Stimulated activated CD4-positive, alpha-beta T cell treated with anti-CD3 and anti-CD28 coated beads, Interleukin-15, amount 100 ng/mL, for 24 hours (primary cell): ENCODE measurements at places on chromosomes 11 and 22.

- no peak for DNase-seq
Observed at GRCh38 chr22:18056161-18056666, 21.6 kb upstream of the PEX26 start.

- DNase-seq: no peak
Observed at GRCh38 chr22:46573781-46574437, 36.5 kb upstream of the CELSR1 start.

DNA sequence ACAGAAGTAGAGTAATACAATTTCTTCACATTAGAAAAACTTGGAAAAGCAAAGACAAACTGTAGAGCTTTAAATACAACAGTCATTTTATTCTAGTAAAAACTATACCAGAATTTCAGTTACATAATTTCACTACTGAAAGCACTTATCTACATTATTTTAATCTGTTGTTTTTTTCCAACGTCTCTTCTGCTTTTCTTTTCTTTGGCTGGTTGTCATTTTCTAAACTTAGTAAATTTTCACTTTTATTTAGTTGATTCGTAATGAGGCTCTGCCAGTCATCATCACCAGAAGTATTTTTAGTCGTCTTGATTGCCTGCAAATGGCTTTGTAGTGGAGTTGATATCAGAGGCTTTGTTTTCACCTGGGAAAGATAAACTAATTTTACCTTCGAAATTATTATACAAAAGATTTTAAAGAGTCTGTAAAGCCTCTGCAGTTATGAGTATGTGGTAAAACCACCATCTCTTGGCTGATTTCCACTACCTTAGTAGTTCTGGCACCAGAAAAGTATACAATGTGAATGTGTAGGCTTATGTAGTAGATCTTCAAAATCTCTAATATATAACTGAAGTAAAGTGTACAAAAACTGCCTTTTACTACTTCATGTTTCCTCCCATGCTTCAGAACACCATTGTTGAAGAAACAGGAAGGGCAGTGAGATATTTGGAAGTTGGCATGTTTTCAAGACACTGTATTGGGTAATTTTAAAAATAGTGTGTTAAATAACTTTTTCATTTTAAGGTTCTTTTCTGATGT lies 19.2 kb downstream of the EIF3M start:
- DNase-seq: no peak

- DNase-seq: peak; percentile 40
Observed at GRCh38 chr22:20840646-20841371, 17.8 kb downstream of the PI4KA start.

DNA sequence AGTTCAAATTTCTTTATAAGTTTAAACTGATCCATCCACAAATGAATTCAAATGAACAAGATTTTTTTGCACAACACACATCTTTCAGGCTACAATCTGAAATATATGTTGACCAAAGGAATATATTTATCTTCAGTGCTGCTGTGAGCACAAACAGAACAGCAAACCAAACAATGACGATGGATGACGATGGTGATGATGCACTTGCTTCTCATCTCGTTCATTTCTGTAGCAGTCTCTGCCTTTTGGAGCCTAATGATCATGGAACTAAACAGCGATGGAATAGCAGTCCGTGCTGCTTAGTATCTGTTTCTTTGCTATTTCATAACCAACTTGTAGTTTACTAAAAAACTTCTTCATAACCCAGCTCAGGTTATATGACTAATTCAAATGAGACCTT lies 220.7 kb upstream of the BLID start:
- no peak for DNase-seq

DNA sequence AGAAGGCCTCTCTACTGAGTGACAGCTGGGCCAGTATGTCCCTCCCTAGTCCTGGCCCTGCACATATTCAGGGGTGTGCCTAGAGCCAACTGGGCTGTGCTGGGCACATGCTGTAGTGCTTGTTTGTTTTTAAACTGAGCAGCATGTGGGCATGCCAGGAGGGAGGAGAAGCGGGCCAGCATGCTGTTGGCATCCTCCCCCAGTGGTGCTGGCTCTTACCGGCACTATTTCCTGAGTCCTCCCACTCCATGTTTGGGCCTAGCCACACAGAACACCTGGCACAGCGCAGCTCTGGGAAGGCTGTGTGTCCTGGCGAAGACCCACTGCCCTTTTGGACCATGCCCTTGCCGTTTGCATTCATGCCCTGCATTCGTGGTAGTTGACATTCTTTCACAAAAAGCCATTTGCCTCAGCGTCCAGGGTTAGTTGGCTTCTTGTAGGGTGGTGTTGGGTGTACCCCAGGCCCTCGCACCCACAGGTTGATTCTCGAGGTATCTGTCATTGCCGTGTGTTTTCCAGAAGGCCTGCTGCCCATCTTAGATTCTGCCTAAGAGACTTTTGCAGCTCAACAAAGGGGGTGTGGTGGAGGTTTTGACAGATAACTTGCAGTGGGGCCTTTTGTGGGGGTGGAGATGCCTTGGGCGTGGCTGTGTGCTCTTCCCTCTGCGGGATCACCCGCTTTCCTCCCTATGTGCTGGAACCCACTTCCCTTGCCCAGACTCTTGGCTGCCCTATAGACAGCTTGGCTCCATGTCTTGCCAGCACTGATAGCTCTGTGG lies 13.6 kb downstream of the DGCR8 start:
- no peak for DNase-seq

DNA sequence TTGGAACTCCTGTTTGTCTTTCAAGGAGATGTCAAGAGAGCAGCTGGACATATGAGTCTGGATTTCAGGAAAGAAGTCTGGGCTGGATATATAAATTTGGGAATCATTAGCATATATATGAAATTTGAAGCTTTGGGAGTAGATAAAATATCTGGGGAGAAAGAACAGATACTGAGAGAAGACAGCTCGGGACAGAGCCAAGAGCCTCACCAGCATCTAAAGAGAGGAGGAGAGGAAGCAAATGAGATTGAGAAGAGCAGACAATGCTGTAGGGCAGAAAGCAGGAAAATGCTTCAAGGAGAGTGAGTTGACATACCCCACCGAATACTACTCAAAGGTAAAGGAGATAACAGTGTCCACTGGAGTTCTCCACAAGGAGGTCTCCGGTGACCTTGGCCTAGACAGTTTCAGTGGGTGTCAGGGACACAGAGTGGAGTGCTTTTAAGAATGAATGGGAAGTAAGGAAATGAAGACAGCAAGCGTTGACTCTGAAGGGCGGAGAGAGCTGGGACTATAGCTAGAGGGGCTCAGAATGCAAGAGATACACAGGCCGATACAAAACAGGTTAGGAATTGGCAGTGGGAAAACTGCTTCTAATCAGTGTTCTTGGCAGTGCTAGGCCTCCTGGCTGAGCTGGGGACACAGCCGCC lies 862 bp downstream of the APBB1 start:
- no peak for DNase-seq

DNA sequence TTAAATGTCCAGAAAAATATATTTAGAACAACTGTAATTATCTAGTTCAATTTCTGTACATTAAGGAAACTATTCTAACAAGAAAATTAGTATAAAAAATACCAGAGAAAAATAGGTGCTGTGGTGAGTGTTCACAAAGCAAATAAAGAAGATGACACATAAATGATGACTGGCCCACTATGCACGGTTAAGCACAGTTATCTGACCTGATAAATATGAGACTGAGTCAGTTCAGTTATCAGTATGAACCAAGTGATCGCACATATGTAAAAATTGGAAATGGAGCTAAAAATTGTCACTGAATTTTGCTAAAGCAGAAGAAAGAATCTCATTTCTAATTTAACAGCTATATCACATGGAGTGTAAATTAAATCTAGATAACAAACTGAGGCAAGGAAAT lies 18.8 kb upstream of the MAML2 start:
- no peak for DNase-seq

- DNase-seq: no peak
Observed at GRCh38 chr11:477052-477715, 27.1 kb downstream of the PTDSS2 start.

DNA sequence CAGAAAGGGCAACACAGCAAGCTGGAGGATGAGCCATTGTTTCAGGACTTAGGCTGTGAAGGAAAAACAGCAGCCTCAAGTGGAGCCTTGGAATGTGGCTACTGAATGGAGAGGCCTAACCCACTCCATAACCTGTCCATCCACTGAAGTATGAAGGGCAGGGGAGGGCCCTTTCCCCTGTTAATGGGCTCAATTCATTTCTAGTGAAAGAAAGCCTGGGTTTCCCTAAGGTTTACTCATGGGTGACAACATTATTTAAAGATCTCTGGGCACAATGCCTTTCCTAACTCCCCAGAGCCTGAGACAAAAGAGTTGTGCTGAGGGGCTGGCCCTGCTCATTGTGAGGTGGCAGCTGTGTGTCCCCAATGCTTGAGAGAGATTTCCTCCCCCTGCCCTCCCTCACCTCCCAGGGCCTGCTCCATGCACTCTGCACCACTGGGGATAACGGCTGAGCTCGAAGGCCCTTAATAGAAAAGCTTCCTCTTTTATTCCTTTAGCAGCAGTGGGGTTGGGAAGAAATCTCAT lies 83.8 kb downstream of the ME3 start:
- DNase-seq: no peak

- DNase-seq: no peak
Observed at GRCh38 chr22:39462443-39463221, 5.8 kb downstream of the MGAT3 start.

DNA sequence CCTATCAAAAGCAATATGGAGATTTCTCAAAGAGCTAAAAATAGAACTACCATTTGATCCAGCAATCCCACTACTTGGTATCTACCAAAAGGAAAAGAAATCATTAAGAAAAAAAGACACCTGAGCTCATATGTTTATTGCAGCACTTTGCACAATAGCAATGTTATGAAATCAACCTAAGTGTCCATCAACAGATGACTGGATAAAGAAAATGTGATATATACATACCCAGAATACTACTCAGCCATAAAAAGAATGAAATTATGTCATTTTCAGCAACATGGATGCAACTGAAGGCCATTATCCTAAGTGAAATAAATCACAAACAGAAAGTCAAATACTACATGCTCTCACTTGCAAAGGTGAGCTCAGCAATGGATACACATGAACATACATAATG lies 1565.5 kb upstream of the RAG2 start:
- no peak for DNase-seq

DNA sequence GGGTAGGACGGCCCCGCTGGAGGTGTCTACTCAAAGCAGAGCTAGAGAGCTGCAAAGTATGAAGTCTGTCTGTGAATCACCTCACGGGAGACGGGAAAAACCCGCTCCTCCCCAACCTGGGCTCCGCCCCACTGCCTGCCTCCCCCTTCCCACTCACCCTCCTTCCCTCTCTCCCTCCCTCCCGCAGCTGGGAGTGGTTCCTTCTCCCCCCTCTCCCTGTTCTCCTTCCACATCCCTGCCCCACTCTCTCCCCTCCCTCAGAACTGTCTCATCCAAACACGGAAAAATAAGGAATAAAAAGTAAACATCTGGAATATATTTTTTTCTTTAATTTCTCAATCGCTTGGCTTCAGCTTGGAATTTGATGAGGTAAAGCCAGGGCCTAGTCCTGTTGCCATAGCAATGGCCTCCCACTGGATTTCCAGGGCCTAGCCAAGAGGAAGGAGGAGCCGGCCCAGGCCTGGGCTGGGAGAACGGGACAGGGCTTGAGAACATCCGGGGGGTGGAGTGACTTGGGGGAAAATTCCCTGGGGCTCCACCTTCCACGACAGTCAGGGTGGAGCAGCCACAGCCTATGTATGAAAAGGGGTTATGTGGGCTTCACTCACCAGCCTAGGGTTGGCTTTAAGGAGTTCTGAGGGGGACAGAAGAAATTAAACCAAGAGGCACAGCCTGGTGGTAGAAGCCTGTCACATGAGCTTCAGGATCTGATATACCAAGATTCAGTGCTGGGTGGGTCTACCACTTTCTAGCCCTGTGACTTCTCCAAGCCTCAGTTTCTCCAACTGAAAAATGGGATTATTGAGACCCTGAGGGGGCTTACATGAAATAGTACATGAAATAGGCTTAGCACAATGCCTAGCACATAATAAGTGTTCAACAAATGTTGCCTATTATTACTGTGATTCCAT lies 2.2 kb downstream of the TNKS1BP1 start:
- peak; percentile 38 for DNase-seq

DNA sequence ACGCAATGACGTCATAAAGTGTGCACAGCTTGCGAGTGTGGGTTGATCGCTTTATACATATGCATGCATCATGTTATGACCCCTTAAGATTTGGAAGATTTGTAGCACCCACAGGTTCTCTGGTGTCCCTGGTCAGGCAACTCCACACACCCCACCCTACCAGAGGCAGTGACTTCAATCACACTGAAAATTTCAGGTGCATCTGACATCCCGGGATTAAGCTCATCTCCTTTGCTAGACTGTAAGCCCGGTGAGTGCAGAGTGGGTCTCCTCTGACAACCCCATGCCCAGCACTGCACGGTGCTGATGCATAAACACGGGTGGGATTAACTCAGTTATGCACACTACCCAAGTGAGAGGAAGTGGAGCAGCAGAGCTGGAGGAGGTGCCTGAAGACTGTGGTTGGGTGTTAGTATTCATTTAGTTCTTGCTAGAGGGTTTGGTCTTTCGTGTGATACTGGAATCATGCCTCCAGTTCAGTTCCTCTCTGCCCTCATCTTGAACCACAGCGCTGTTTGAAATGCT lies 6.5 kb downstream of the ARSA start:
- DNase-seq: peak; percentile 64

DNA sequence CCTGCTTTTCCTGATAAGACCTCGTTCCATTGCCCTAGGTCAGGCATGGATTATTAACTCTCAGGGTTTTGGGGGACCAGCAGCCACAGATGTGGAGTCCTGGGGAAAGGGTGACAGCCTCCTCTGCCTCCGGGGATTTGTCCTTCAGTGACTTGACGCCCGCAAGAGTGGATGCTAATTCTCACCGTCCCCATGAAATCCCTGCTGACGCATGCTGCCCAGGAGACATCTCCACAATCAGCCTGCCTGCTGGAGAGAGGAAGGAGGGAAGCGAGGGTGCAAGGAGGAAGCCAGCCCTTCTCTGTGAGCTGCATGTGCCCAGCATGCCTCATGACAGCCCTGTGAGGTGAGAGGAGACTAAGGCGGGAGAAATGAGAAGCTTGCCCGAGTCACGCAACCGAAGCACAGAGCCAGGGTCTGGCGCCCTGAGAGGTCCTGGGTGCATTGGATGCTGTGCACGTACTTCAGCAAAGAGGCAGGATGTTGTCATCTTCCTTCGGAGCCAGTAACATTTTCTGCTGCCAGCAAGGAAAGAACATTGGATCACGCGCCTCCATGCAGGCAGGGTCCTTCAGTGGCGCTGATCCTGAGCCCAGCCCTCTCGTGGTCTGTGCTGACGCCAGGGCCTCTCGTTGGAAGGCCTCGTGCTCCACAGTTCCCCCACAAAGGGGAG lies 27.3 kb upstream of the KRTAP5-6 start:
- no peak for DNase-seq

- DNase-seq: no peak
Observed at GRCh38 chr11:117546431-117547194, 219.0 kb downstream of the CEP164 start.

- DNase-seq: no peak
Observed at GRCh38 chr11:125071435-125071834, 8.3 kb downstream of the SLC37A2 start.

DNA sequence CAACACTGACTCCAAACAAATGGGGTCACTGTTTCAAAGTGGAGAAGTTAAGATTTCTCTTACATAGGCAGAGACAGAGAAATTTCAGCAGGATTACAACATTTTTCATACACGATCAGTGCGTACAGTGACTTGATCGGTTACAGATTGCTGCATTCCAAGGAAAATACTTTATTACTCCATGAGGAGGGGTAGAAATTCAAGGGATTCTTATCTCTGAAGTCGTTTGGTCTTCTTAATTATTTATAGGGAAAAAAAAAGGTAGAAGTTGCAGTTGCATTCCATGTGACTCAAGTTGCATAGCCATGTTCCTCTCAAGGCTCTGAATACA lies 10.7 kb upstream of the SMIM38 start:
- no peak for DNase-seq
